ENCODE measurements at places on chromosomes 2 and 18. TPM values are rescaled to one million over a fixed set of nuclear protein-coding genes. Genes with fewer than 3 reads are reported as not detected.

Gene PPP3R1
- 31.6 TPM for total RNA-seq

Gene VIL1
- not detected for total RNA-seq

Gene KLHL29
- total RNA-seq: 19.6 TPM

Gene THSD7B
- total RNA-seq: 1.1 TPM

Gene MAPK4
- total RNA-seq: 9.4 TPM

Gene CRACDL
- 2.4 TPM for total RNA-seq

Gene TMEM17
- total RNA-seq: 3.4 TPM

Gene NTSR2
- total RNA-seq: not detected

Gene ZNF521
- 14.5 TPM for total RNA-seq

Gene MGAT4A
- 33.0 TPM for total RNA-seq

- ATAC-seq: no peak
Observed at GRCh38 chr2:241900251-241901017, 30.9 kb downstream of the RTP5 start.

DNA sequence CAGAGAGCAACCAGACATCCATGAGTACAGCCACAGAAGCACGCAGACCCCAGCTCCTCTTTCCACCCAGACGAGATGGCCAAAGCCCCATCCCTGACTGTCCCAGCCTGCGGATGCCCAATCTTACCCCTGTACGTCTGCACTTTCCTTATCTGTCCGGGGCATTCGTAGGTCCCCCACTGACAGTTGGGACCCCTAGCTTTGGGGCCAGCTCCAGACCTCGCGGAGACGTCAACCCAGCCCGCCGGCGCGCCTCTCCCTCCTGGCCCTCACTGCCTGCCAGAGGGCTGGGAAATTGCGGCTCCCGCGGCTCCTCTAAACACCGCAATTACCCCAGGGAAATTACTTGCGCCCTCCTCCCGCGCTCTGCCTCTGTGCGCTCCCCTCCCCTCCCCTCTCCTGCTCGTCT, 2.3 kb downstream of the ECEL1 start:
- no peak for ATAC-seq

DNA sequence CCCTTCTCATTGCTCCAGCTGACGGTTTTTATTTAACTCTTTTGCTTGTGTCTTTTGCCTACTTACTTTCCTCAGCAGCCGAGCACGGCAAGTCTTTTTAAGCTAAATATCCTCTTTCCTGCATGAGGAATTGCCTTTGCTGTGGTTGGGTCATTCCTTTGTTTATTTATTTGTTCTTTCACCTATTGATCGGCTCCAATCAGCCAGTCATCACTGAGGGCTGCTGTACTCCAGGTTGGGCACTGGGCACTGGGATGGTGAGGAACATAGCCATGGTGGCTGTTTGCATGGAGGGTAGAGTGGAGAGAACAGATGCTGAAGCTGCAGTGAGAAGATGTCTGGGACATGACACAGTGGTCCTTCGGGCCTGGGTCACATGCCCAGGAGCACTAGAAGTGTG, 105.2 kb downstream of the CTIF start:
- no peak for ATAC-seq

GRCh38 chr2:10400568-10400977, 47.6 kb downstream of the ODC1 start:
- peak; percentile 37 for ATAC-seq

DNA sequence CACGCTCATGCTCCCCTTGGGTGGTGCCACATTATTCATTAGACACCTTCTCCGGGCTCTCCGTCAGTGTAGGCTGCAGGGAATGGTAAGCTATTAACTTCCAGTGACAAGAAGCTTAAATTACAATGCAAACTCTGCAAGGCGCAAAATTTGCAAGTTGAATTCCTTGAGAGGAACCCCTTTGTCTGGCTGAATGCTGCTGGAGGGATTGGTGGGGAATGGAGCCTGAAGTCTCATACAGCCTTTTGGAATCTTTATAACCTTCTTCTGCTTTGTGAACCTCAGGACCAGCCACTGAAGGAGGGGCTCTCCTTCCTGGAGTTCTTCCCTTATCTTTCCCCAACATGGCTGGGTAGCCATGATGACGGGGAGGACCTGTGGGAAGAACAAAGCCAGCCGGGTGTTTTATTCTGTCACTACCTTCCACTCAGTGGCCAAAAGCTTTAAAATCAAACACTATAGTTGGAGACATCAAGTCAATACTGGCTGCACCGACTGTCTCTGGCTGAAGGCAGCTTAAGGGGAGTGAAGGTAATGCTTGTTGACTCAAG, 220.9 kb upstream of the EPHA4 start:
- ATAC-seq: no peak

DNA sequence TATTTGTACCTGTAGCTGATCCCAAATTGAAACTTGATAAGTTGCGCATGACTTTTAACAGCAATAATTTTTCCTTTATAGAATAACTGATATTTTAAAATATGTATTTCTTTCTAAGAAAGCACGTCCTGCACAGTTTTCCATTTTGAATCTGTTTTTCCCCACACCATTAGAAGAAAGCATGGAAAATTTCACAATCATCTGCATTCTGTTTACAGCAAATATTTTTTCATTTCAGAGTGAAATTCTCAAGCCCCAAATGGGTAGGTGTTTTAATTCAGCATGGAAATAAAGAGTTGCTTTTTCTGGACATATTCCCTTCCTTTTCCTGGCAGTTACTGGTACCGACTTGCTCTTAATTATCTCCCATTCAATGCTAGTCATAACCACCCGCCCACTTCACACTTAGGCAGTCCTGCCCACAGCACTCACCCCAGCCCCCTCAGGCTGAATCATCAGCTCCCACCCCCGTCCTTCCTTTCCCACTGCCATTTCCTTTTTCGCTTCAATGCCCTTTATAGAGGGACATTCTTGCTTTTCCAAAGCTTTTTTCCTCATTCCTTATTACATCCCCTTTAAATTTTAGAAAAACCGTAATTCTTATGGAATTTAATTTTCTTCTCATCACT, 89.2 kb upstream of the GLS start:
- ATAC-seq: peak; percentile 69

GRCh38 chr2:227153758-227154486, 10.1 kb downstream of the COL4A4 start:
- peak; percentile 70 for ATAC-seq

GRCh38 chr18:77069482-77069881, 63.1 kb downstream of the MBP start:
- ATAC-seq: no peak

- no peak for ATAC-seq
Observed at GRCh38 chr2:75896779-75897366, 186.2 kb upstream of the GCFC2 start.

DNA sequence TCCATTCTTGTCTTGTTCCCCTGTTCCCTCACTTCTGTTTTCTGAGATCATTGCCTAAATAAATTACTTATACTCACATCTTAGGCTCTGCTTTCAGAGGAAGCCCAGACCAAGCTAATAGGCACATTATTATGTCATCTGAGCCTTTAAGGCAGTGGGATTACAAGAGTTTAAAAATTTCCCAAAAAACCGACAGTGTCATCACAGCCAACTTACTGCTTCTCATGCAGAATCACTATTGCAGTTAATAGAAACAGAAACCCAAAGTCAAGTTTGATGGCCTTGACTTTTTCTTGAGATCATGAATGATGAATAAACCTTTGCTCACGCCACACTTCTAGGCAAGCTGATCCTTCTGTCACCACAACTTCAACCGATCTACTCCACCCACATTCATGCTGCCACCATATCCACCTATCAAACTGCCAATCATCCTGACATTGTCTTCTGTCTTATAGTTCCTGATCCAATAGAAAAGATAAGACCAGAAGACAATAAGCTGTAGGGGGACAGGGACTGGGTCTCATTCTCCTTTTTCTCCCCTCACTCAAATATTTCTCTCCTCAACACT, 142.7 kb upstream of the CREB1 start:
- no peak for ATAC-seq

DNA sequence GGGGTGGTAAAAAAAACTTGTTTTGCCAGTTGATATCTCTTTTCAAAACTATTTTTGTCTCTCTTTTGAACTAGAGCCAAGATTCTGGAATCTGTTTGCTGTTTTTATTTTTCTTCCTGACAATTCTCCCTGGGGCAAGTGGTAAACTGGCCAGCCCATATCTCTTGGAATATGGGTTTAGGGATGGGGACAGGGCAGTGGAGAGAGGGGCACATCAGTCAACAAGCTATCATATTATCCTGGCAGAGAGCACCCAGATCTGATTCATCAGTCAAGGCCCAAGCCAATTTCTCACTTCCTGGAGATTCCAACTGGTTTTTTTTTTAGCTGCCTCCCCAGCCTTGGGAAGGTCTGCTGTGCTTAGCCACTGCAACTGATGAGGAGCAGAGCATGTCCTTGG, 52.3 kb downstream of the ARHGAP28 start:
- no peak for ATAC-seq

DNA sequence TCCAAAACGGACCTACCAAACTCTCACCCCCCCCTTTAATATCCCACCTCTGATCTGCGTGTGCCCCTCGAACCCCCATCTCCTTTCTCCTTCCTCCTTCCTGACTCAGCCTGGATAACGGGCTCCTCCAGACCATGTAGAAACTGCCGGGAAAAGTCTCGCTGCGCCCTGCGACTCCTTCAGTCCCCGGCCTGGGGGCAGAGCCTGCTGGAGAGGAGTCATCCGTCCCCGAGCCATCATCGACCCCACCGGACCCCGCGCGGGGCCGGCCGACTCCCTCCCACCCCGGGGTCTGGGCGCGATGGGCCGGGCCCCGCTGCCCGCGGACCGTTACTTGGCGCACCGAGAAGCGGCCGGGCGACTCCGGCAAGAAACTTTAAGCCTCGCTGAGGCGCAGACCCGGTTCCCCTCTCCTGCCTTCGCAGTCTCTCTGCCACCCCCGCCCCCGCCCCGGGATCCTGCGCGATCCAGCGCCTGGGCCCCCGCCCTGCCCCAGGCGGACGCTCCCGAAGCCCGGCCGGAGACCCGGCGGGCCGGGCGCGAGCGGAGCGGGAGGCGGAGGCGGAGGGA, 3.4 kb downstream of the ZEB2 start:
- ATAC-seq: peak; percentile 1

- no peak for ATAC-seq
Observed at GRCh38 chr2:192749611-192750200, 555.0 kb upstream of the TMEFF2 start.

GRCh38 chr2:26076001-26076587, 42.2 kb downstream of the RAB10 start:
- ATAC-seq: no peak

- no peak for ATAC-seq
Observed at GRCh38 chr2:45748239-45748638, 96.8 kb downstream of the PRKCE start.

DNA sequence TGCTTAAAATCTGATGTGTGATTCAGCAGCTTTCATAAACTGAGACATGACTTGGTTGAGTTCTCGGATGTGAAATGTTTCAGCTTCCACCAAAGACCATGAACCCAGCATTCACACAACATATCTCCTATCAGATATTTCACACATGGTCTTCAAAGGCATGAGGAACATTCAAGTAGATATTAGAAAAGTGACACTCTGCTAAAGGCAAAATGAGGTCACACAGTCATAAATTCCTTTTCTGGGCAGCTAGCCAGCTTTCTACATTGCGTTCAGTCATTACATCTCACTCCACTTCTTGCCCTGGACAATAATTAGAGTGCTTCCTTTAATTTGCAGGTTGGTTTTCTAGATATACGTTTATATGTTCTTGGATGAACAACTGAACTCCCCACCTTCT, 96.7 kb downstream of the GAREM1 start:
- ATAC-seq: no peak

- no peak for ATAC-seq
Observed at GRCh38 chr2:109385506-109385905, 228.3 kb downstream of the SEPTIN10 start.

DNA sequence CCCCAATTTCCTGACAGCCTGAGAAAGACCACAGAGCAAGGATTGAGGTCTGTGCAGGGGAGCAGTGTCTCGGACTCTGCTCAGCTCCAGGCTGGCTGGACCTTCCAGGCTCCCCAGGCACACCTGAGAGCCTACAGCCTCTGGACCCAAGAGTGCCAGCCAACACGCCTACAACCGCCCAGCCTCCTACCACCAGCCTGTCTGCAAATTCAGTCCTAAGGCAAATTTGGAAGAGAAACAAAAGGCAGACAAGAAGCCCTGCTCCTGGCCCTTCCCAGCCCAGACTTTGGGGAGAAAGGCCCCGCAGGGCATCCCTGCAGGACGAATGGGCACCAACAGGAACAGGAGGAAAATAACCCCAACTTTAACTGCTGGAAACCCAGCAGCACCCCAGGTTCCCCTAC, 1.9 kb downstream of the HS6ST1 start:
- ATAC-seq: no peak

DNA sequence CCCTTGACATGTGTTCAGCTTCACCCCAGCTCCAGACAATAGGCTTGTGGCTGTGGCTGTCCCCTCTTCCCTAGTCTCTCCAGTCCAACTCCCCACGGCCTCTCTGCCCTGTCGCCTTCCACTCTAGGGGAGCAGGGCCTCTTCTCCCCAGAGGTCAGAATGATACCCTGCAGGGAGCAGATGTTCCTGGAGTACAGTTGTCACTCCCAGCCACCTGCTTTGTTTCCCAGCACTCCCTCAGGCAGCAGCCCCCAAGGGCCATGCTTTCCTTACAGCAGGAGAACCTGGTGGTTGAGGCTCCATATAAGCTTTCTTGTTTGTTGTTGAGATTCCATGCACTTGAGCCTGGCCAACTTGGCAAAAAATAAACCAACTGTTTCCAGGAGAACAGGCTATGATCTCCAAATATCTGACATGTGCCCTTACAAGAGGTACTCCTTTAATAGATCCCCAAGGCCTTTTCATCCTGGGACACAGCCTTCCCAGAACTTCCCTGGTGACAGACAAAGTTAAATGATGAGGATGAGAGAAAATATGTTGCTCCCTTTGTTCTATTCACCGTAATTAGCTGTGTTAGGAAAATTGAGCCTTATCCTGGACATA, 45.1 kb downstream of the DPYSL5 start:
- ATAC-seq: no peak

DNA sequence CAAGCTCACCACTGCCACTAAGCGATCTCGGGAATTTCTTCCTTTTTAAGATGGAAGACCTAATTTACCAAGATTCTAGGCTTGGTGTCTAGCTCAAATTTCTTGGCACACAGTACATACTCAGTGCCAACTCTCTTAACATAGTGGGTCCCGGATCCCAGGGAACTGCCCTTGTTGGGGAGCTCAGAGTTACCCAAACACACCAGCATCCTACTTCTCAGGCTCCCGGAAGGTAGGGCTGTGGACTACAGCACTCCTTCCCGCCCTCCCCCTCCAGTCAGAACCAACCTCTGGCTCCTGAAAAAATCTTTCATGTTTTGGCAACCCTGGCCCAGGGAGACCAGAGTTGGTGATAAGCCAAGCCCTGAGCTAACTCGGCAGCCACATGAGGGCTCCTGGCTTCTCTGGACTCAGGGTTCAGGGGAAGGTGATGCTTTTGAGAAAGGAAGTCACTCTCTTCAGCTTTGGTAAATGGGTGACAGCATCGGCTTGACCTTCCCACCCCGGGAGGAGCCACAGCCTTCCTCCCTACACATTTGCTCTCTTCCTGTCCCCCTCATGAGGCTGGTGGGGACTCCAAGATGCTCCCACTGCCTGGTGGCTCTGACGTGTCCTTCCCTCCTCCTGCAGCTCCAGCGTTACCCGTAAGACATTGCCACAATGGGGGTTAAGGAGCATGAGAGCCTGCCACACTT, 8.8 kb downstream of the ODC1 start:
- peak; percentile 14 for ATAC-seq

All from gastroesophageal sphincter (tissue), 4 donors.